GM12892 (cell line): ENCODE measurements at places on chromosomes 11 and 22.

DNA sequence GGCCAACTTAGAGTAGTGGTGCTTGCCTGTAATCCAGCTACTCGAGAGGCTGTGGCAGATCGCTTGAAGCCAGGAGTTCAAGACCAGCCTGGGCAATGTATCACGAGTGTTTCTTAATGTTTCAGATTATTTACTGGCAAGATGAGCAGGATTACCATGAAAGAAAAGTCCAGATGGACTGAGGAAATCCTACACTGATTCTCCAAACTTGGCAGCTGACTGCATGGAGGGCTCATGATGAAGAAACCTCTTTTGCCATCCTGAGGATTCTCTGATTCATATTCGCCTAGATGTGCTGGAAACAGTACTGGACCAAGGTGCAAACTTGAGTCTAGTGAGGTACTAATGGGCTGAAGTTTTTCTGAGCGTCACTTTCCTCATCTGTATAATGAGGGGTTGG is 2.8 kb upstream of the SIDT2 start:
- DNase-seq, result no peak

DNA sequence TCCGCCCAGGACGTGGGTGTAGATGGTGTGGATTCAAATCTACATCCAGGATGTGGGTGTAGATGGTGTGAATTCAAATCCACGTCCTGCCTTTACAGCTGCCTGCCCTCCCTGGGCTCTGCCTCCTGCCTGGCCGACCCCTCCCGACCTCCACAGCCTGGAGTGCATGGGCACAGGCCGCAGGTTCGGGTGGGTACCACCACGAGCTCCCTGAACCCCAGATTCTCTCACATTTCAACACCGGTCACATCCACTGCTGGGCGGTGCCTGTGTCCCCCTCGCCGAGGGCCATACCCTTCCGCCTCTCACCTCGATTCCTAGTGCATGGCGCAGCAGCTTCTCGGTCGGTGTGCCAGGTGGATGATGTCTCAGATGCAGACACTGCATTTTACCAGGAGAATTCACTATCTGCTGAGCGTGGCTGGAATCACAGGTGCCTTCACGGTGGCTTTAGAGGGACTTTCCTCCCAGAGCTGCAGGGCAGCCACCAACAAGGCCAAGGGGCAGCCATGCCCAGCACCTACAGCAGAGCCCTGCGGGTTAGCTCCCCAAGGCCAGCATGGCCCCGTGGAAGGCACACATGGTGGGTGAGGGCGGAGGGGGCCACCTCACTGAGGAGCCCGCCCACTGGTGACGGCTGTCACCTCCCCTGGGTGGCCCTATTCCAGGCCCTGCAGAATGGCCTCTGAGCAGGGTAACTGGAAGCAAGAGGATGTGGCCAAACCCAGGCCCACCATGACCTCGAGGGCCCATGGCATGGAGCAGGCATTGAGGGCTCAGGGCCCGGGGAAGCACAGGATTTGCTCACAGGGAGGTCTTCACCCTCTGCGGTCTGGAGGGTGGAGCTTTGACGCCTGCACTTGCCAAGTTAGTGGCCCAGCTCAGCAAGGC is 638.5 kb downstream of the TBC1D22A start:
- DNase-seq, result no peak

GRCh38 chr11:132078264-132079076 is 708.1 kb downstream of the NTM start:
- no peak for DNase-seq

DNA sequence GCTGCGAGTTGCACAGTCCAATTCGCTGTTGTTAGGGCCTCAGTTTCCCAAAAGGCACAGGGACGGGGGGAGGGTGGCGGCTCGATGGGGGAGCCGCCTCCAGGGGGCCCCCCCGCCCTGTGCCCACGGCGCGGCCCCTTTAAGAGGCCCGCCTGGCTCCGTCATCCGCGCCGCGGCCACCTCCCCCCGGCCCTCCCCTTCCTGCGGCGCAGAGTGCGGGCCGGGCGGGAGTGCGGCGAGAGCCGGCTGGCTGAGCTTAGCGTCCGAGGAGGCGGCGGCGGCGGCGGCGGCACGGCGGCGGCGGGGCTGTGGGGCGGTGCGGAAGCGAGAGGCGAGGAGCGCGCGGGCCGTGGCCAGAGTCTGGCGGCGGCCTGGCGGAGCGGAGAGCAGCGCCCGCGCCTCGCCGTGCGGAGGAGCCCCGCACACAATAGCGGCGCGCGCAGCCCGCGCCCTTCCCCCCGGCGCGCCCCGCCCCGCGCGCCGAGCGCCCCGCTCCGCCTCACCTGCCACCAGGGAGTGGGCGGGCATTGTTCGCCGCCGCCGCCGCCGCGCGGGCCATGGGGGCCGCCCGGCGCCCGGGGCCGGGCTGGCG is at the start of gene BCR:
Gene BCR, plus strand, starts transcription at position 209 of the 592 bp plus-strand sequence. CDS start 452 bp downstream, outside the sequence.
- DNase-seq, result peak; percentile 67

DNA sequence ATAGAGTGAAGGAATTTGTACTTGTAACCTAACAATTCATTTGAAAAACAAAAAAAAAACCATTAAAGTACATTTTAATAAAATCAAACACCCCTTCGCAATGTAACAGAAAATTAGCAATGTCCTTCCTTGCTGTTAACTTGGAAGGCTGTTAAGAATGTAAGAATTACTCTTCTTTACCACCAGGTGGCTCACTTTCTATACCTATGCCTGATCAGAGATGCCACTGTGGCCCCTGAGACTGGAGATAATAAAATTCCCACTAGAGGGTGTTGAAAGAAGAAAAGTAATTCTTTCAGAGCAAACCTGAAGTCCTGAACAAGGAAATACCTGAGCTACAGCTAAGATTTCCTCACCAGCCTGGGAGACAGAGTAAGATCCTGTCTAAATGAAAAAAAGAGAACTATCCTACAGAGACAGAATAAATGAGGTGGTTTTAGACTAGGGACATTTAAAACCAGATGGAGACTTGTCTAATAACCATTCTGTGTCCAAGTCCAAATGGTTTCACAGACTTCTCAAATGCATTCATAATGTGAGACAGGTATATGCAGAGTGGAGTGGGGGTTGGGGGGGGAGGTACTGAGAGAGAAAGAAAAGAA is 1089.3 kb downstream of the FAM181B start:
- DNase-seq, result peak; percentile 3

DNA sequence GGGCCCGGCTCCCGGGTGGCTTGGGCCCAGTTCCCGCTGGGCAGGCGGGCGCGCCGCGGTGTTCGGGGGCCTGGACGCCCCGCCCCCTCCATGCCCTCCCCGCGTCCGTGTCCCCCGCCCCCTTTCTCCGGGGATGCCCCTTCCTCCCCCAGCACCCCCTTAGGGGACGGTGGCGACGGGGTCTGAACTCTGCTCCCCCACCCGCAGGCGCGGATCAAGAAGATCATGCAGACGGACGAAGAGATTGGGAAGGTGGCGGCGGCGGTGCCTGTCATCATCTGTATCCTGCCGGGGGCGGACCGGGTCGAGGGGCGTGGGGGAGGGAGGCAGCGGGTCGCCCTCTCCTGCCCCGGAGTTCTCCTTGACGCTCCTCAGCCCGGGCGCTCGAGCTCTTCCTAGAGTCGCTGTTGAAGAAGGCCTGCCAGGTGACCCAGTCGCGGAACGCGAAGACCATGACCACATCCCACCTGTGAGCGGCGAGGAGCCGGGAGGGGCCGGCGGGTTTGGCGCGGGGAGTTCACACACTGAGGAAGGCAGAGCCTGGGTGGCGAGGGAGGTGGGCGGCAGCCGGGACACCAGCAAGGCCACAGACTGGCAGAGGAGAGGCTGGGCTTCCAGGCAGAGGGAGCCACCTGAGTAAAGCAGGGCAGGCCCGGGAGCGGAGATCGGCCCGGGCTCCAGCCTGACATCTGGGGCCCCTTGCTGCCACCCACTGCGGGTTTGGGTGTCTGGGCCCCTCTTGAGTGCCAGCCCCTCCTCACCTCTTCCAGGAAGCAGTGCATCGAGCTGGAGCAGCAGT is 546 bp downstream of the DRAP1 start:
- peak; percentile 74 for DNase-seq

GRCh38 chr11:125968354-125968753 is 22.5 kb downstream of the VSIG10L2 start:
- no peak for DNase-seq

DNA sequence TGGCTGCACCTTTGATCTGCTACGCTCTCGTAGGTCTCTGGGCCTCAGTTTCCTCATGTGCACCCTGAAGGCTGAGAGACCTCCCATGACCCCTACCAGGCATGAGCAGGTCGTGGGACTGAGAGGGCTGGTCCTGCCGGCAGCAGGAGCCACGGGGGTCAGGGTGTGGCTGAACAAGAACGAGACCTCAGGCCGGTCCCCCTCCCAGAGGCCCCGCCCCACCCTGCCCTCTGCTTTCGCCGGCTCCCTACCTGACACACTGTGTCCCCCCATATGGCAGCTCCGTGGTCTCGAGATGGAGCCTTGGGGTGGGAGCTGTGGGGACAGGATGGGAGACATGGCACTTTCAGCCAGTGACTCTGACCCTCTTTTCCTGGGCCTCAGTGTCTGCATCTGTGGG is 40.6 kb downstream of the CDKN1C start:
- DNase-seq, result no peak

DNA sequence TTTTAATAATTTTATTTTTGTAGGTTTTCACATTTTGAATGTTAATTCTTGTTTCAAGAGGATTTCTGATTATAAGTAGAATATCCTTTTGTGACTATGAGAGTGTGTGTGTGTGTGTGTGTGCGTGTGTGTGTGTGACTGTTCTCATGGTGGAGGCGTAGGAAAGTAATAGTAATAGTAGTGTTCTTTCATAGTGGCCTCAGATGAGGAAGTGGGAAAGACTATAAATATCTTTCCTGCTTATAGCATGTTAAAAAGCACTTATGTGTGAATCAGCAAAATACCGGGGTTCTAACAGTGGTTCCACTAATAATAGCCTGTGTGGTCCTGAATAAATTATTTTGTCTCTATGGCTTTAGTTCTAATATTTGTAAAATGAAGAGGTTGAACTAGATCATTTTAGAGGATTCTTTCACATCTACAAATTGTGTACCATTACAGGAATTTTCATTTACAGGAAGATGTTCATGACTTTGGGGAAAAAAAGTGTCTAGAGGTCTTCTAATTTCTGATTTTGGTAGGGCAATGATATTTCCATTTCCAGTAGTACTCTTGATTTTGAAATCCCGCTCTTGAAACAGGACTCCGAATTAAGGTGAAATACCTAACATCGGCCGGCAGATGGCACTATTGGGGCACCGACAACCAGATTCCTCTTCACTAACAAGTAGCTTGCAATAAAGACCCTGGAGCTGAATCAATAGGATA is 29.9 kb upstream of the OR10G7 start:
- no peak for DNase-seq

GRCh38 chr22:45159652-45160462 is 3.9 kb upstream of the NUP50 start:
- DNase-seq, result no peak

- DNase-seq, result no peak
These were observed 56.5 kb downstream of the PDHX start for GRCh38 chr11:34972892-34973291.

GRCh38 chr22:44365191-44365590 is 52.4 kb upstream of the SHISAL1 start:
- DNase-seq, result no peak

DNA sequence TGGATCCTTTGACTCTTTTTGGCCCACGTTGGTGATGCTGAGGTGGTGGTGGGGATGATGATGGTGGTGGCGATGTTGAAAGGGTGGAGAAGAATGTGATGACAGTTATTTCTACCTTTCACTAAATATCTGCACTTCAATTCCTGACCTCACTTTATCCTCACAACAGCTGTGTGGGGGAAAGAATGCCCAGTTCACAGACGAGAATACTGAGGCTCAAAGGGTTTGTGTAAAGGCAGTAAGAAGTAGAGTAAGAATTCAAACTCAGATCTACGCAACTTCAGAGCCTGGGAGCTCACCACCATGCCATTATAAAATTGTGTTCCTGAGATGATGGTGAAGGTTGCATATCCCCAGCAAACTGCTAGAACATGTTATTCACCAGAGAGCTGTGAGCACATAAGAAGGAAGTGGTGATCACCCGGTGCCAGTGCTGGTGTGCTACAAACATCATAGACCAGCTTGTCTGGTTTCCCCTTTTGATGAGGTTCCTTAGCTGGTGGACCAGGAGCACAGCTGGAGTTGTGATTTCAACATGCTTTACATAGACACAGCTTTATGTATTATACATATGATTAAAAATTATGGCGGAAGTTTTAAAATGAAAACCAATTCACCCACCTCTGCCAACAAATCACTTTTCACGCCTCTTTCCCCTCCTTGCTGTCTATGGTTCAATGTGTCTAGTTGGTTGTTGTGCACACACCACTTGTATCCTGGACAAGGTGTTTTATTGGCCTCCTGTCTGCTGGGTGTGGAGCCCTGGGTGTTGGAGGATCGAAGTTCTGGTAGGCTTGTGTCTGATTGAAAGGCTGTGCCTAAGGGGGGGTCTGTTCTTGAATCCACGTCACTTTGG is 6.2 kb downstream of the ST14 start:
- DNase-seq, result no peak

DNA sequence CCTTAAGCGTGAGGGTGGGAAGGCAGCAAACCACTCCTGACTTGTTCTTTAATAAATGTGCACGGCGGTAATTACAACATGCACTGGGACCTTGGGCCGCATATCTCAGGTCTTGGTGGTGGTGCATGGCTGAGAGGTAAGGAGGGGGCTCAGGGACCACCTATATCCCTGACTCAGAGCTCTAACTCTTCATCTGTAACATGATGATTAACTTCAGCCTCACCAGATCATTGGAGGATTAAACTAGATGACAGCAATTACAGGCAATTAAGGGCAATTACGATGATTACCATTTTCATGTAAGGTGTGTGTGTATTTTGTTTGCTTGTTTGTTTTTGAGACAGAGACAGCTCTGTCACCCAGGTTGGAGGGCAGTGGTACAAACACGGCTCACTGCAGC is 45.0 kb downstream of the FBLN1 start:
- no peak for DNase-seq

DNA sequence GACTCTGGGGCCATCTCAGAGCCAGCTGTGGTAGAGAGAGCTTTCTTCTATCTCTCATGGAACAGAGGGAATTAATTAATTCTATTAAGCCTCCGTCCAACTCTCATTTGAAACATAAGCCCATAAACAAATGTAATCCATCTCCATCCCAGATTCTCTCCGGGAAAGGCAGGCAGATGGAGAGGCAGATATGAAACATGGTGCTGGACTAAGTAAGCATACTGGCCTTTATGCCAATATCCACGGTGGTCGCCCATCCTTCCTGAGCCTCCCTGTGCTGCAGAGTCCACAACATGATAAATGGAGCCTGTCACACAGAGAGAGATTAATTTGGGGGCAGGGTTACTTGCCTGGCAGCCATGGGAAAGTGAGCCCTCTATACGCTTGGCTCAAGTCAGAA is 44.8 kb downstream of the PRR5L start:
- DNase-seq, result no peak

DNA sequence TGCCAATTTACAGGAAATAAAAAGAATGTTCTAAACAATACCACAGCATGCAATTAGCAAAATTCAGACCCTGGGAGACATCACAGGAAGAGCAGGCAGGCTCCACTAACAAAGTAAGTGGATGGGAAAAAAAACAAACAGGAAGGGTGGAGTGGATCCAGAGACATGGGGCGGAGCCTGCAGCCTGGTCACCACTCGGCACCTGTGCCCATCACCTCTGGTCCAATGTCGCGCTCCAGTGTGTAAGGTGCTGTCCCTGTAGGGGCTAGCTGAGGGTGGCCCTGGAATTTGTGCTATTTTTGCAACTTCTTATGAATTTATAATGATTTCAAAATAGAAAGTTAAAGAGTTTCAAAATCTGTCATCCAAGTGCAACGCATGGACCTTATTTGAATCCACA is 11.0 kb upstream of the MOB2 start:
- no peak for DNase-seq

GRCh38 chr22:27454807-27455450 is 346.6 kb downstream of the MN1 start:
- no peak for DNase-seq
